ENCODE measurements at places on chromosomes 1 and 21.

GRCh38 chr1:211628417-211628816 lies 47.0 kb downstream of the NEK2 start:
- no peak for DNase-seq

- DNase-seq: no peak
Observed at GRCh38 chr1:223486366-223486765, 93.2 kb downstream of the CCDC185 start.

- no peak for DNase-seq
Observed at GRCh38 chr1:204449678-204450280, 38.2 kb upstream of the PPP1R15B start.

DNA sequence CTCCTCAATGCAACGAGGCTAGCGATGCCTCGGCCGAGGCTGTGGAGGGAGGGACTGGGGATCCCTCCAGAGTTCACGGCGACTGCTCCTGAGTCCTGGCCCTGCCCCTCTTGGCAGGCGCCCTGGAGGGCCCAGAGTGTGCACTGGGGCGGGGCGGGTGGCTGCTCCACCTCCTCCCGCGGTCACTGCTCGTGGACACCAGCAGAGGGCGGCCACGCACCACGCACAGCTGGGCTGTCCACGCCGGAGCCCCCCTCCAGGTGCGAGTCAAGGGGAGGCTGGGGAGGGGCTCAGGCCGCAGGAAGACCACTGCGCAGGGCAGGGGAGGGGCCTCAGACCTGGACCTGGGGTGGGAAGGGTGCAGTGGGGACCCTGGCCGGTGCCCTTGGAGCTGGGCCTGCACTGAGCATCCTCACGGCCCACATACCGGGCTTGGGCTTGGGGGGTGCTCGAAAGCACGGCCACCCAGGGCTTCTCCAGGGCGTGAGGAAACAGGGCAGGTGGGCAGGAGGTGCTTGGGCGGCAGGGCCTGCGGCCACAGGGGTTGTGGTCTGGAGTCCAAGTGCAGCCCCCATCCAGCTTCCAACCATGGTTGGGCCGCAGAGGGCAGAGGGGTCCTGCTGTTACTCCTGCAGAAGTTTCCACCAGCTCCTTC lies 20.6 kb upstream of the TTC34 start:
- DNase-seq: no peak

- no peak for DNase-seq
Observed at GRCh38 chr21:17139696-17140095, 373.1 kb upstream of the CXADR start.

DNA sequence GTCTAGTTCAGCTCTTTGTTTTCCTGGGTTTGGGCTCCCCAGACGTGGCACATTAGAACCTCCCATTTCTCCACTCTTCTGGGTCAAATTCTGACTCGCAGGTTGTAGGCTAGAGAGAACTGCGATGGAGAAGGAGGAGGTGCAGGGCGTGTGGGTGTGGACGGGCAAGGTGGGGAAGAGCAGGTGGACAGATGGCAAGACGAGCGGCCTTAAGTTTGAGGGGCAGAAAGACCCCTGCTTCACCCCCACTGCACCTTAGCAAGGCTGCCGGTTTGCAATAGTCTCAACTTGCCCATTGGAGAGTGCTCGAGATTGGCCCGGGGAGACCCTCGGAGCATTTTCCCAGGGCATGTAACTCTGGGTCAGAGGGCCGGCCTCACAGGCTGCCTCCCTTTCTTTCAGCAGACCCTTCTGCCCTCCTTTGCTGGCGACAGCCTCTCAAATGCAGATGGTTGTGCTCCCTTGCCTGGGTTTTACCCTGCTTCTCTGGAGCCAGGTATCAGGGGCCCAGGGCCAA lies 1.7 kb downstream of the IL24 start:
- DNase-seq: no peak

DNA sequence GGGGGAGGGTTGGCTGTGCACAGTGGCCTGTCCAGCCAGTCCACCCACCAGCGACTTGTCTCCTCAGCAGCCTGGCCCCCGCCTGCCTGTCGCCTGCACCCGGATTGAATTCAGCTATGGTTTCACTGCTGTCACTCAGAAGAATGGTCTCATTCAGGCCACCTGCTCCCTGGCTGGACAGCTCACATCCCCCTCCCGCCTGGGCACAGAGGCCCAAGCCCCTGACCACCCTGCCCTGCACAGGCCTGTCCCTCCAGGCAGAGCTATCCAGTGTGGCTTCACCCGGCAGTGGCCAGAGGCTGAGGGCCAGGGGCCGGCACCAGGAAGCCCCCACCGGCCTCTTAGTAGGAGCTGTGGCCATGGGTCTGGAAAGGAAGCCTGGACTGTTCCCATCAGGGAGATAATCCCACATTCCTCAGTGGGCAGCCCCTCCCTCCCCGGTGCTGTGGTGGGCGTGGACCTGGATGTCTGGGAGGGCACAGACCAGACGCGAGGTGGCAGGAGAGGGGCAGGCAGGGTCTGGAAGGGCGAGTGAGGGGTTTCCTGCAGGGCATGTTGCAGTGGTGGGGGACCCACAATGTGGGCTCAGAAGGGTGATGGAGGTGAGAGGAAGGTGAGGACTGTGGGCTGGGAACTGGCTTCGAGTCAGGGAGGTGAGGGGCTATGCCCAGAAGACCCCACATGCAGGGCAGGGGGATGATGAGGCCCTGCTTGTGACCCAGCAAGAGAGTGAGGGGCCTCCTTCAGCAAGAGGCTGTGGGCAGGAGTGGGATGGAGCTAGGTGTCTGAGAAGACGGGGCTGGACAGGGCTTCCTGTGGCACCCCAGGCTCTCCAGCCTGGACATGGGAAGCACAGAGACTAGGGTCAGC lies 30.4 kb downstream of the WNT9A start:
- no peak for DNase-seq

GRCh38 chr1:47529520-47530098 lies 91.8 kb downstream of the FOXD2 start:
- DNase-seq: no peak

DNA sequence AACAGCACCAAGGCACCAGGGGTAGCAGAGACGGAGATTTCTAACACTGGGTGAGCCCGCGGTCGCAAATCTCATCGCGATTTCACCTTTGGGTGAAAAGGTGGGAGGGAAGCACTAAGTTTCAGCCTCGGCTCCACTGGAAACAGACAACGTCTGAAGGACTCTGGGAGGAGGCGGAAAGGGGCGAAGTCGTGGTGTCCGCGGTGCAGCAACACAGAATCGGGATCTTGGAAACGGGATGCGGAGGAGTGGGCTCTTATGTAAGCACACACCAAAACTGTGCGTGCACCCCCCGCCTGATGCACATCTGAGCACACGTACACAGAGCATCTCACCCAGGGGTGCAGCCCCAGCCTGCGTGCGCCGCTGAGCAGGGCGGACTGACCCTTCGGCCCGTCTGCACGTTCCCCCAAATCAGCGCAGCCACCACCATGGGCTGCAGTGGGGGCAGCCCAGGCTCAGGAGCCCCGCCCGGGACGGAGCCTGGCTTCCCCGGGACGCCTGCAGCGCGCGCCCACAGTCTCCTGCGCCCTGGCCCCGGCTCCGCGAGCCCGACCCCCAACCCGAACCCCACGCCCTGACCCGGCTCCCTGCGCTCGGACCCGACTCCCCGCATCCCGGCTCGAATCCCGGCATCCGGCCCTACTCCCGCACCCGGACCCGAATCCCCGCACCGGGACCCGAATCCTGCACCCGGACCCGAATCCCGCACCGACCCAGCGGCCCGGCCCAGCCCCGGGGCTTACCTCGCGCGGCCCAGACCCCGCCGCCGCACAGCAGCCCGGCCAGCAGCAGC lies 670 bp downstream of the CLSTN1 start:
- no peak for DNase-seq

DNA sequence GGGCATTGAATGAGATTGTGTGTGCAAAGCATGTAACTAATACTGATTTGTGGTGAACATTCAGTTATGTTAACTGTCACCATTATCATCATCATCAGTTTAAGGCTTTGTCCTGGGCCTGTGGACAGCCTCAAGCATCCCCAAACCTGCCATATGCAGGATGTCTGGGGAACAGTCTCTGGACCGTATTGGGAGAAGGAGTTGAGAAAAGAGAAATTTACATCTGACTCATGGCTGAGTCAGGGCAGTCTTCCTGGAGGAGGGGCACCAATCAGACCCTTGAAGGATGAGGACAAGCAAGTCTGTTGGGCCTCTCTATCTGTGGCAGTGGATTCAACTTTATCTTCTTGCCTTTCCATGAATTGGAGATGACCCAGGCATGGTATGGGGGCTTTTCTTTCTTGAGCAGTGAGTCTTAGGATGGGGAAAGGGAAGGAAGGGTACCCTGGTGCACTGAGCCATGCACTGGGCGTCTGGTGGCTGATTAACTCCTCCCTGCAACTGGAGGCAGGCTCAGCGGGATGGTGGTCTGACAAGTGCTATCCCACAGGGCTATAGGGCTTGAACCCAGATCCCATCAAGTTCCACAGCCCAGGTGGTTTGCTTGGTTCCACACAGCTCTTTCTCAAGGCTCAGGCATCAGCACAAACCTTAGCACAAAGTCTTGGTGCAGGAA lies 2.9 kb downstream of the PADI3 start:
- no peak for DNase-seq

GRCh38 chr1:208239473-208240381 lies 4.5 kb downstream of the PLXNA2 start:
- DNase-seq: no peak

GRCh38 chr1:94582565-94582964 lies 41.0 kb upstream of the F3 start:
- no peak for DNase-seq

- no peak for DNase-seq
Observed at GRCh38 chr21:36236052-36236730, 79.6 kb downstream of the DOP1B start.

DNA sequence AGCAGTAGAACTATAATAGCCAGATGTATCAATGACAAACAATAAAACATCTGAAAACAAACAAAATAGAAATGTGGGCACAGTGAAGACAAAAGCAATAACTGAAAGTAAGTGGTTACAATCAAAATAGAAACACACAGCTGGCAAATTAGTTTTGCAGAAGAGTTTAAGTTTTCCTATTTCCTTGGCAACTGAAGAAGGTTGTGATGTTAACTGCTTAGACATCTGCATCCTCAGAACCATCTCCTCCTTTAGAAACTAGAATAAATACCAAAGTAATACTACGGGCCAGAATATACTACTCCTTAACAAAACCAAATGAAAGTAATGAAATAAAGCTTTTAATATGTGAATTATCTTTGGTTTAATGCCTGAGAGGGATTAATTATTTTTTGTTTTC lies 605.5 kb downstream of the LTN1 start:
- DNase-seq: no peak

DNA sequence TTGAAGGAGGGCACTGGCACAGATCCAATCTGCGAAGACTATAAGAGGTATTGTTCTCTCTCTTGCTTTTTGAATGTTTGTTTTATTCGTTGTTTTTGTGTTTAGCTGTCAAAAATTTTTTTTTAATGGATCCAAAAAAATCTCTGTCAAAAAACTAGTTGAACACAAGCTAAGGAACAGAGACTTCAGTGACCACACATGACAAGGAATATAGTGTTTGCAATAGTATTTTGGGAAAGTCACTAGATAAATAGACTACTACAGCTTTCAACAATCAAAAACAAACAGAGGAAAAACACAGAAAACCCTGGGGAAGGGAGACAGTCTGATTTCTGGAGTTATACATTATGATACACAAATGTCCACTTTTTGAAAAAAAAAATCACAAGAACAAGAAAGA lies 36.9 kb upstream of the COA6 start:
- no peak for DNase-seq

GRCh38 chr1:18927654-18928272 lies 25.4 kb upstream of the ALDH4A1 start:
- no peak for DNase-seq

GRCh38 chr1:54794451-54795355 lies 6.4 kb downstream of the TTC22 start:
- DNase-seq: no peak

DNA sequence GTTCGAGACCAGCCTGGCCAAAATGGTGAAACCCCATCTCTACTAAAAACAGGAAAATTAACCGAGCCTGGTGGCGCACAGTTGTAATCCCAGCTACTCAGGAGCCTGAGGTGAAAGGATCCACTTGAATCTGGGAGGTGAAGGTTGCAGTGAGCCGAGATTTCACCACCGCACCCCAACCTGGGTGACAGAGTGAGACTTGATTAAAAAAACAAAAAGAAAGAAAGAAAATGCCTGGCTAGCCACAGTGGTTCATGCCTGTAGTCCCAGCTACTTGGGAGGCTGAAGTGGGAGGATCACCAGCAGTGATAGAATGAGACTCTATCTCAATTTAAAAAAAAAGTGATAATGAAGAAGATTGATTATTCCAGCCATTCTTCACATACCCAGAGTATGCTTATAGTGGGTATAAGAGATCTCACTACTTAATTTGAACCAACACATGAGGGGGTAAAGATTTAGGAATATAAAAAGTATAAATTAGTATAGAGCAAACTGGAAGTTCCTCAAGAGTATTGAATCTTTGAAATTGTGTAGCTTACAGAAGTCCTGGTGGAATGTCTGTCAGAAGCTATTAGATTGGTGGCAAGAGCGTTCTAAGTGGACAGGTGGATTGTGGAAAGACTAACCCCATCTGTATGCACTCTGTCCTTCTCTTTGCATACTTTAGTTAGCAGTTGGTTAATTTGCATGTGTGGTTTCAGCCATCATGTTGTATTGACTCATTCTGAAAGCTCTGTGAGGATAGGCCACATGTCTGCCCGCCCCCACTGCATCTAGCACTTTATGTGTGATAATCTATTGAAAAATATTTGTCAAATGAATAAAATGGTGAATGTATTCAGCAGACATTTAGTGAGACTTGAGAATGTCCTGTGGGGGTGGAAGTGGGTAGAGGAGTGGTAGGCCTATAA lies 25.0 kb downstream of the RLF start:
- DNase-seq: no peak

DNA sequence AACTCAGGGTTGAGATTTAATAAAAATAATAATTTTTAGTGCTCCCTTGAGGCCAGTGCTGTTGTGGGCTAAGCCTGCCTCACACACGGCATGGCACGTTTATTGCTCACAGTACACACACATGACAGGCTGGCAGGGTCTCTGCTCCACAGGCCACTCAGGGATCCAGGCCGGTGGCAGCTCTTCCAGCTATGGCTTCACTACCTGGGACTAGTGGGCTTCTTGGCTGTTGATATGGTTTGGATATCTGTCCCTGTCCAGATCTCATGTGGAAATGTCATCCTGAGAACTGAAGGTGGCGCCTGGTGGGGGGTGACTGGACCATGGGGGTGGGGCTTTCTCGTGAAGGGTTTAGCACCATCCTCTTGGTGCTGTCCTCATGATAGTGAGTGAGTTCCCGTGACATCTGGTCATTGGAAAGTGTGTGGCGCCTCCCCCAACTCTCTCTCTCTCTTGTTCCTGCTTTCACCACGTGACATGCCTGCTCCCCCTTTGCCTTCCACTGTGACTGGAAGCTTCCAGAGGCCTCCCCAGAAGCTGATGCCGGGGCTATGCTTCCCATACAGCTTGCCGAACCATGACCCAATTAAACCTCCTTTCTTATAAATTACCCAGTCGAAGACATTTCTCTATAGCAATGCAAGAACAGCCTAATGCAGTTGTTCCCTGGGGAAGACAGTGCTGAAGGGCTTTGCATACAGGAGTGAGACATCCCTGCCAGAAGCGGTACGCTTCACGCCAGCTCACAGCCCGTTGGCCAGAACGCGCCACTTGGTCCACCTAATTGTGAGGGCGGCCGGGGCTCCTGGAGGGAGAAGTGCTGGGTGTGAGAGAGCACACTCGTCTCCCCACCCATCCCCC lies 226.9 kb upstream of the C1orf174 start:
- DNase-seq: no peak

GRCh38 chr1:32651461-32652073 lies 559 bp downstream of the RBBP4 start:
- DNase-seq: no peak

GRCh38 chr1:162710345-162710744 lies 78.1 kb downstream of the DDR2 start:
- DNase-seq: no peak
